ENCODE measurements at places on chromosomes 1 and 21.

DNA sequence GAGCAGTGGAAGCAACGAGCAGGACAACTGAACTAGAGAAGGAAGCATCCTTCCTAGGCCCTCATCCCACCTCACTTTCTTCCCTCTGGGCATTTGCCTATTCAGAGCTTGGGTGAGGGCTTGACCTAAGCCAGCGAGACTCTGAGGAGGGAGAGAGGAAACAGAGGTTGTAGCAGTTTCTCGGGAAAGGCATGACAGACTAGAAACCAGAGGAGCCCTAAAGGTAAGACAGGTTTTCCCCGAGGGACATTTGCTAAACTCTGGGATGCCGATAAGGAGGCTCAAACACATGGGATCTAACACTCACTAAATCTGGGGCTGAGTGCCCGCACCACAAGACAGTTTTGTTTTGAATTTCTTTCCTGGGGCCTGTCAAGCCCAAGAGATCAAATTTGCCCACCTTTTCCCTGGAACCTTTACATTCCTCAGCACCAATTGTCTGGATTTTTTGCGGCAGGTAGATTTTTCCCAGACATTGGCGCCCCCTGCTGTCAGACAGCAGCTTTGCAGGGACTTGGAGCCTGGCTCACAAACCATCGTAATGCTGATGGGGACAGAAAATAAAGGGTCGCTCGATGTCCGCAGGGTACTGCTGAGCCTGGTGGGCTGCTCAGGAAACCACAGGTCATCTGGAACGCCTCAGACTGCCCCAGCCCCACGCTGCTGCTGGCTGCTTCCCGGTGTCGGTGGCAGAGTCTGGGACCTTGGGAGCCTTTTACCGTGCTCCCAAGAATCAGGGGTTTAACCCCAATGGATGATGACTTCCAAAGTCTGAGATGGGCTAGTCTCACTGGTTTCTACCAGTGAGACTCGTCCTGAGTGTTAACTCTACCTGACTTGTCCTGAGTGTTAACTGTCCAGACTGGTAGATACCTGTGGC is 23.4 kb upstream of the TSPAN2 start:
- DNase-seq: no peak

- DNase-seq: no peak
These were observed 27.8 kb upstream of the SUMO3 start for GRCh38 chr21:44845418-44846223.

DNA sequence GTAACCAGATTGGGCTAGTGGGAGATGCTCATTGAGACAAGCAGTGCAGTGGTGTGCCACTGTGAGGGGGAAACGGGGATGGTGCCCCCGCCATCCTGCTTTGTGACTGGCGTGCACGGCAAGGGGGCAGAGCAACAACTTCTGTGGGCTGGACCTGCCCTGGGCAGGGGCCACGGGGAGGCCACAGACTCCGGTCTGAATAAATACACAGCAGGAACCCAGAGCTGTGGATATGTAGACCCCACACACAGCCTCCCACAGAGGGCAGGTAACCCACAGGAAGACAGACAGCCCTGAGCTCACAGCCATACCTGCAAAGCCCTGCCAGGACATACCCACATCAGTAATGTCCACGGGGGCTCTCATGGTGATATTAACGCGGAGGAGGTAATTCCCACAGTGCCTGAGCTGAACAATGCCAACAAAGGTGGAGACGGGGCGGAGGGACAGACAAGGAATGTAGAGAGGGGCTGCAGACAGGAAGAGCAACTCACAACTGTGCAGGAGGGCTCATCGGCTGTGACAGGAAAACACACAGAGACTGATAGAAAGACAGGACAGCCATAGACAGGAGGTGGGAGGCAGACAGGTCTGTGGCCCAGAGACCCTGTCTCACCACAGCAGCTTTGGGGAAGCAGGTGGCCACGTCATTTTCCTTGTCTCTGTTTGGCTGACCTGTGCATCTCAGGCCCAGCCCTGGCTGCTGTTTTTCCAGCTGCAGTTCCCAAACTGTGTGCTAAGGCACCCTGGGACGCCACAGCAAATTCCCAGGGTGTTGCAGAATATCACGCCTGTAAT is 4.9 kb upstream of the WNT3A start:
- DNase-seq: no peak

DNA sequence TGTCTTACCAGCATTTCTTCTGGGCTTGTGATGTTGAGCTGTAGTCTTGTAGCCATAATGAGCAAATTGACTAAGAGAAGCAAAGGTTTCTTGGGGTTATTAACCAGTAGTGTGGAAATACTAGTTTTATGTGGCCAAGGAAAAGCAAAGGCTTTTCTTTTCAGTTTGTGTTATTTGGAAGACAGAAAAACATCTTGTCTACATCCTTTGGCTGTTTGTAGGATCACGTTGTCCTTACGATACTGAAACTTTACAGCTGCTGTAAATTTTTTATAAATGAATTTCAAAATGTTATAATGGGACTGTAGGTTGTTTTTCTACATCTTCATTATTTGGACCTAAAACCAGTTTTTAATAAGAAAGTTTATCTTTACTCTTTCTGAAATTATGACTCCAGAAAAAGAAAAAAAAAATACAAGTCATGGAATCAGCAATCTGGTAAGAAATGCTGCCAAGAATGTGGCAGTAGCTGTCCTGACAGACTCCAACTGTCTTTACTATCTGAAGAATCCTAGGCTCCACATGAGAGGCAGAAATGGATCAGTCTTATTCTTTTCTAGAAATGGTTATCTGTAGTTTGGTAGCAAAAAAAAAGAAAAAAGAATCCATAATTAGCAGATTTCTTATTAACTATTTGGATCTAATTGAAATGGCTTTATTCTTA is 41.6 kb upstream of the QSOX1 start:
- no peak for DNase-seq

- DNase-seq: no peak
These were observed 118.3 kb upstream of the COL6A1 start for GRCh38 chr21:45863267-45863666.
